ENCODE measurements at places on chromosomes 12 and 14. TPM values are rescaled to one million over a fixed set of nuclear protein-coding genes. Genes with fewer than 3 reads are reported as not detected.

PLBD1 gene
- not detected for polyA plus RNA-seq

ZNF705A gene
- polyA plus RNA-seq = not detected

ZFC3H1 gene
- 38.3 TPM for polyA plus RNA-seq

ESR2 gene
- polyA plus RNA-seq = not detected

STX2 gene
- 25.1 TPM for polyA plus RNA-seq

FAM234B gene
- polyA plus RNA-seq = 13.8 TPM

NRL gene
- polyA plus RNA-seq = 3.4 TPM

NEMF gene
- polyA plus RNA-seq = 21.3 TPM

FOXN4 gene
- polyA plus RNA-seq = not detected

KRT75 gene
- not detected for polyA plus RNA-seq

TOMM20L gene
- polyA plus RNA-seq = not detected

ASIC1 gene
- polyA plus RNA-seq = 1.5 TPM

EML5 gene
- not detected for polyA plus RNA-seq

GSC gene
- polyA plus RNA-seq = not detected

CDKN3 gene
- polyA plus RNA-seq = 63.0 TPM

PUS7L gene
- polyA plus RNA-seq = 5.9 TPM

IL23A gene
- 0.33 TPM for polyA plus RNA-seq

EIF2S3B gene
- 3.6 TPM for polyA plus RNA-seq

INHBE gene
- polyA plus RNA-seq = 55.8 TPM

IQSEC3 gene
- not detected for polyA plus RNA-seq

COCH gene
- 78.2 TPM for polyA plus RNA-seq

C14orf180 gene
- not detected for polyA plus RNA-seq

NTS gene
- 0.05 TPM for polyA plus RNA-seq

ACTR6 gene
- 7.6 TPM for polyA plus RNA-seq

KRT78 gene
- polyA plus RNA-seq = not detected

CLEC4D gene
- not detected for polyA plus RNA-seq

OR4K13 gene
- polyA plus RNA-seq = not detected

TFCP2 gene
- 7.6 TPM for polyA plus RNA-seq

All from HepG2 (cell line).